Inflammatory macrophage treated with lipopolysaccharide for 4 hours (primary cell): ENCODE measurements at places on chromosomes 1 and 21.

DNA sequence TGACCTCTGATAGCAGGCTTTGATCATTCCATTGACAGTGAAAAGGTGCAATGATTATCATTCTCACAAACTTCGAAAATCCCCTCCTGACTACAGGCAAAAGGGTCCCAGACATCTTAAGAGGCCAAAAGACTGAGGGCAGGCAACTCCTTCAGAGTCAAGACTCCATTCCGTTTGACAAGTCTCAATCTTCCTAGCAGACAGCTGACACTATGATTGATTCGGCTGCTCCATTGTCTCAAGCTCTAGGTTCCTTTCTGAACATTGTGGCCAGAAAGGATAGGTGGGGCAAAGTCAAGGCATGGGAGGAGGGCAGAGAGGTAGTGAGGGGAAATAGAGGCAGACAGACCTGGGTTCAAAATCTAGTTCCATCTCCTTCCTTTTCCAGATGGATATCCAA is 53.7 kb upstream of the MAN1A2 start:
- no peak for DNase-seq

- DNase-seq = no peak
These were observed 1359.0 kb upstream of the ADGRL4 start for GRCh38 chr1:80365359-80366021.

DNA sequence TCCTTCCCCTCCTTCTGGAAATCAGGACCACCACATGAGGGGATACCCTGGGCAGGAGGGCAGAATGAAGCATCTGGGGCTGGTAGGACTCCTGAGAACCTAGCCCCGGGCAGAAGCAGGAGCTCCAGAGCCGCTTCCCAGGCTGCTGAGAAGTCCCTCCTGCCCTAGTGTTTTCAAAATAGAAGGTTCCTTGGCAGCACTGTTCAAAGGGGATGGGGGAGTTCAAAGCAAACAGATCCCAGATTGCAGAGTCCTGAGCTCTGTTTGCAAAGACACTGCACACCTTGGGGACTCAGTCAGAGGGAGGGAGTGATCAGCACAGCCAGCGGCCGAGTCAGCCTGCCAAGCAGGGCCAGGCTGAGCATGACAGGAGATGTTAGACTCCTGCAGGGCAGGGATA is 177.8 kb downstream of the PTPRU start:
- DNase-seq = no peak

DNA sequence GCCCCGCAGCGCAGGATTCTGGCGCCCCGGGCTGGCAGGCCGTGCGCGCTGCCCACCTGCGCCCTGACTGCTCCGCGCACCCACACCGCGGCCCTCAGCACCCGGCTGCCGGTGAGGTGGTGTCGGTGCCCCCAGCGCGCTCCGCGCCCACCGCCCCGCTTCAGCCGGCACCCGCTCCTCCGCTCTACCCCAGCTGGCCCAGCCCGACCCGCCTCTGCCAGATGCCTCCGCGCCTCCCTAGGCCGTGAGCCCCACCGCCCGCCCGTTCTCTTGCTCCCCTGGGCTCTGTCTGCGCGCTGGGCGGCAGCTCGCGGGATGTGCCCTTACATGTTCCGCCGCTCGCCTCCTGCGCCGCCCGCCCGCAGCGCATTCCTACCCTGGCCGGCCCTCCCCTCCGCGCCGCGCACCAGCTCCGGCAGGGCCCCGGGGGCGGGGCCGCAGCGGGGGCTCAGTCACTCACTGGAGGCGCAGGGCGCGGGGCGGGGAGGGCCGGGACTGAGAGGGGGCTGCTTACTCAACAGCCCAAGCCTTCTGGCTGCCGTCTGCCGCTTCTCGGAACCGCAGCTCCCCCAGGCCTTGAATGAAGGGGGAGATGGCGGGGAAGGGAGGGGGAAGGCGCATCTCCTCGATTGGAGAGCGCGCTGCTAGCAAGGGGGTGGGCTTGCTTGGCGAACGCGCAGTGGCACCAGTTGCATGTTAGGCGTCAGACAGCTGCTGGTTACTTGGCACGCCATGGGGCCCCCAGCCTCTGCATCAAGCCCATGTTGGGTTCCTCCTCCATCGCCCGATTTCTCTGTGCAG is at the start of gene PHLDA3:
PHLDA3 (minus strand) TSS at position 345 of the 801 bp plus-strand sequence. CDS start 402 bp downstream, outside the sequence.
- peak; percentile 60 for DNase-seq

DNA sequence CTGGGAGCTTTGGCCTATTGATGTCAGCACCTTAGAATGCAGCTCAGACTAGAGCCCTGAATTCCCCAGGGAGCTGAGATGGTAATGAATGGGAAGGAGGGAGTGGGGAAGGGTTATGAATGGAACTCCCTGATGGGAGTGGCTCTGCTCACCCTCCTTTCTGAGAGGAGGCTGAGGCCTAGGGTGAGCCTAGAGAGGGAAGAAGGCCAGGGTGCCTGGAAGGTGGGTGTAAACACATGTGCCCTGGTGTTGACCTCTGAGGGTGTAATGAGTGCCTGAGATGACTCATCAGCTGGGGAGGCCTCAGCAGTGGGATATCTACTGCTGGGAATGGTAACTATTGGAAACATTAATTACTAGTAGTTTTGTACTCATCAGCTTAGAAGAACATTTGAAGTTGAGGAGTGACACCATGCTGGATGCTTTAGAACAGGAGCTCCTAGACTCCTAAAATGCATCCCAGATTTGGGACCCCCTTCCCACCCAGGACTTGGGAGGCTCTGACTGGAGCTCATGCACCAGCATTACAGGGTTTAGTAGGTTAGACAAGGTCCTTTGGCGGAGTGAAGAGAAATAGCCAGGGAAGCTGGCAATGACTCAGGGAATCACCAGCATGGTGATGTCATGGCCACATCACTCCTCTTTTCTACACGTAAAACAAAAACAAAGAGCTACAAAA is 16.0 kb upstream of the PIGV start:
- peak; percentile 59 for DNase-seq

GRCh38 chr1:172125250-172125649 is 284.0 kb downstream of the DNM3 start:
- no peak for DNase-seq

- DNase-seq = no peak
These were observed 139.9 kb upstream of the ZNF644 start for GRCh38 chr1:91161749-91162148.

DNA sequence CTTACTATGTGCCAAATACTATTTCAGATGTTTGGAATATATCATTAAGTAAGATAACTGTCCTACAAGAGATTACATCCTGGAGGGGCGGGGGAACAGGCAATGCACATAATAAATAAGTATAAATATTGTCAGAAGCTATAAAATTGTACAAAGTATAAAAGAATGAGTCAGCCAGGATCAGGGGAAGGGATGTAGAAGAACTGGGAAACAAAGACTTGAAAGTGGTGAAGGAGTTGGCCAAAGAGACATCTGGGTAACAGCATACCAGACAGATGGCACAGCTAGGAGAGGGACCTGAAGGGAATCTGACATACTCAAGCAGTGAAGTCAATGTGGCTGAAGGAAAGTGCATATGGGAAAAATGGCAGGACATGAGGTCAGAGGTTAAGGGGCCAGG is 53.9 kb downstream of the CYYR1 start:
- DNase-seq = no peak

- no peak for DNase-seq
These were observed 11.7 kb downstream of the OPTC start for GRCh38 chr1:203505526-203506204.

GRCh38 chr1:41041614-41042270 is 20.2 kb upstream of the SLFNL1 start:
- peak; percentile 56 for DNase-seq

- no peak for DNase-seq
These were observed 2.1 kb downstream of the LEPR start for GRCh38 chr1:65422241-65423203.

DNA sequence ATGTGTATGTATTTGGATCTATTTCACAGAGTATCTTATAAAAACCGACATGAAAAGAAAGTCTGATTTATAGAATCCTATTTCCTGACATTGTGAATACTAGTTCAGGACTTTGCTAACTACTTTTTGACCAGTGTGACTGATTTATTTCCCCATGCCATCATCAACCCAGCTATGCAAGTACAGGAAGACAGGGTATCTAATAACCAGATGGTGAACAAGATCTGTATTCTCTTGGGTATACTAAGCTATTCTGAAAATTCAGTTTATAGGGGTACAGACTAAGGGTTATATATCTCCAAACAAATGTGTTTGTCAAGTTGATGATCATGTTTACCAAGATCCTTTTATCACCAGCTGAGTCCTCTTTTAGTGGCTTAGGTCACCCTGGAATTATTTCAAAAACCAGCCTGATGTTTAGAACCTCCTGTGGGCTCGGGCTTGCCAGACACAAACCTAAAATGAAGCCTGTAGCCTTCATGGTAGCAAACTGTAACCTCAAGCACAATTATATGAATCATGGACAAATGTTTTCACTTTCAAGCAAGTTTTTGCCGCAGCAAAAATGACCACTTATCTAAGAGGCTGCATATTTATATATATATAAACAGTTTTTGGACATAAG is 185.1 kb downstream of the FGGY start:
- DNase-seq = no peak

- DNase-seq = no peak
These were observed 9.3 kb downstream of the MIA3 start for GRCh38 chr1:222627232-222627631.

DNA sequence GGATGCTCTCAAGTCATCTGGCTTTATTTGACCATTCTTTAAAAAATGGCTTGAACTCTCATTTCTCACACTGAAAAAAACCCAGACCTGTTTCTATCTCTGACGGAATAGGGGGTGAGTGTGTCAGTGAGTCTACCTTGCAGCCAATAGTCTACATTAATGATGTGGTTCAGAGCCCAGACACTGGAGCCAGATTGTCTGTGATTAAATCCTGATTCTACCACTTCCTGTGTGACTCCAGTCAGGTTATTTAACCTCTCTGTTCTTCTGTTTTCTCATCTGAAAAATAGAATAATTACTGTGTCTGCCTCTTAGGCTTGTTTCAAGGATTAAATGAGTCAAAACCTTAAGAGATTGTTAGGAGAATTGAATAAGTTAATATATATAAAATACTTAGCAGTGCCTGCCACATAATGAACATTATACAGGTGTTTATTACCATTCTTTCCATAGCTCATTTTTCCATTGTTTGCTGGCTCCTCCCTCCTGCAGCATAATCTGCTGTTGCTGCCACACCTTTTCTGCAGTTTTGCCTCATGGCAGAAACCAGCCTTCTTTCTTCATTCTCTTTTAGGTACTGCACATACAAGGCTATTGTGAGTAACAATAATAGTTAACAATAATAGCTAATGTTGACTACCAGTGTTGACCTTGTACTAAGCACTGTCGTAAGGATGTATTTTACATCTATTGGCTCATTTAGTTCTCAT is 157.6 kb upstream of the IVNS1ABP start:
- no peak for DNase-seq

DNA sequence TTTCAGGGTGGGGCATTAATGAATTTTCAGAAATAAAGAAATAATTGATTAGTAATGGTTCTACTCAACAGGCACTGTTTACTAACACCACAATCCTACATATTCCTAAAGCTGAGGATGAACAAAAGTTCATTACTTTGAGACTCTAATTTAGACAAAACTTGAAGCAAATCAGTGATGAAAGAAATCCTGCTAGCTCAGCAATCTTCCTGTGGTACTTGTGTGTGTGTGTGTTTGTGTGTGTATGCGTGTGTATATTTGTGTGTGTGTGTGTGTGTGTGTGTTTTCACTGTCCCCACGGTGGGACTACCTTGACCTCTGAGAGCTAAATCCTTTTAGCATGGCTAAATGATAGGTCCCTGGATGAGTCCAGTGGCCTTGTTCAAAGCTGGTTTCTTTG is 48.5 kb upstream of the RAB3GAP2 start:
- no peak for DNase-seq

- no peak for DNase-seq
These were observed 71.5 kb upstream of the PTGFR start for GRCh38 chr1:78419309-78419708.

- DNase-seq = peak; percentile 90
These were observed 3.9 kb upstream of the COL16A1 start for GRCh38 chr1:31707711-31708110.

- DNase-seq = no peak
These were observed 17.2 kb upstream of the CXADR start for GRCh38 chr21:17495680-17496079.

GRCh38 chr21:23694390-23694789 is 1912.9 kb downstream of the MRPL39 start:
- DNase-seq = no peak

GRCh38 chr1:150765296-150765976 is at the start of gene CTSS:
Gene CTSS, minus strand, starts transcription at chr1:150765778. Its CDS starts 1,015 bp downstream, at chr1:150764763.
- DNase-seq = peak; percentile 98

GRCh38 chr1:234763910-234764309 is 153.9 kb upstream of the IRF2BP2 start:
- no peak for DNase-seq

- no peak for DNase-seq
These were observed 36.2 kb downstream of the UBE2G2 start for GRCh38 chr21:44765231-44766013.

- no peak for DNase-seq
These were observed 388.7 kb downstream of the USH2A start for GRCh38 chr1:216034506-216034905.

- no peak for DNase-seq
These were observed 6.2 kb downstream of the SMPDL3B start for GRCh38 chr1:27940870-27941560.

GRCh38 chr1:97827887-97828286 is 92.9 kb downstream of the DPYD start:
- peak; percentile 67 for DNase-seq

- no peak for DNase-seq
These were observed 97.1 kb downstream of the ETS2 start for GRCh38 chr21:38902608-38903445.

DNA sequence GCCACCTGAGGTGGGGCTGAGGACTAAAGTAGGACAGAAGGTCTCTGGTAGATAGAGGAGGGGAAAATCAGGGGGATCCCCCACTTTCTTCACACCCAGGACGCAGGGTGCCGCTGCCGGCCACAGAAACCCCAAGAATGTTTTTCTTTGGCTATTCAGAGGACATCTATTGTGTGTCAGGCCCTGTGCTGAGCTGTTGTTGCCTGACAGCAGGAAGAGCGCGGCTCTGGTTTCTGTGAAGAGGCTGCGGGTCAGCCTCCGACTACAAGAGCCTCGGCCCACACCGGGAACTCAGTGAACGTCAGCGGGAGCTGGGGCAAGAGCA is 407 bp upstream of the PIGV start:
- DNase-seq = peak; percentile 73

- peak; percentile 84 for DNase-seq
These were observed 30.0 kb upstream of the RCSD1 start for GRCh38 chr1:167599957-167600581.

GRCh38 chr1:154559466-154560044 is 1.1 kb upstream of the UBE2Q1 start:
- peak; percentile 86 for DNase-seq

DNA sequence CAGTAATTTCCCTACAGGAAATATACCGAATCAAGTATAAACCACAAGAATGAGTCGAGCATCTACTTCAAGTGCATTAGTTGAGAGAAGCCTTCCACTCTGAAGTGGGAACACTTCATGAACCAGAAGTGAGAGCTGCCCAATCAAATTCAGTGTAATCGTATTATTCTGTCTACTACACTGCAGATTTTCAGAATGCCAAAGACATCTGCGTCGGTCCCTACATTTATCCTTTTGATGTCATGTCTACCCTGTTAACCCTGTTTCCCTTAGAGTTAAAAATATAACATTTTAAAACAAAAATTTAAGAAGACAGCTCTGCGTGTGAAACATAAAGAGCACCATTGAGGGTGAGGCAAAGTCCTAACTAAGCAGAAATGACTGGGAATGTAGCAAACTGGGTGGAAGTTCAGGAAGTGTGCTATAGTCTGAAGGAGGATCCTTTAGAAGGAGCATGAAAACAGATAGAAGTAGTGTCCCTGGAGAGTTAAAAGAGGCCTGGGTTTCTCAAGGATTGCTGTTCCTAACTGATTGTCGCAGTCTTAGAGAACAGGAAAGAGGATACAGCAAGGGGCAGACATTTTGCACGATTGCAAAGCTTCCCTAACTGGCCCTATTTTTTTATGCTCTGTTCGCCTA is 291.2 kb downstream of the PTPRC start:
- DNase-seq = peak; percentile 77
